ENCODE measurements at places on chromosomes 13 and 19.

GRCh38 chr13:60074397-60074796, 89.3 kb downstream of the DIAPH3 start:
- DNase-seq = no peak

DNA sequence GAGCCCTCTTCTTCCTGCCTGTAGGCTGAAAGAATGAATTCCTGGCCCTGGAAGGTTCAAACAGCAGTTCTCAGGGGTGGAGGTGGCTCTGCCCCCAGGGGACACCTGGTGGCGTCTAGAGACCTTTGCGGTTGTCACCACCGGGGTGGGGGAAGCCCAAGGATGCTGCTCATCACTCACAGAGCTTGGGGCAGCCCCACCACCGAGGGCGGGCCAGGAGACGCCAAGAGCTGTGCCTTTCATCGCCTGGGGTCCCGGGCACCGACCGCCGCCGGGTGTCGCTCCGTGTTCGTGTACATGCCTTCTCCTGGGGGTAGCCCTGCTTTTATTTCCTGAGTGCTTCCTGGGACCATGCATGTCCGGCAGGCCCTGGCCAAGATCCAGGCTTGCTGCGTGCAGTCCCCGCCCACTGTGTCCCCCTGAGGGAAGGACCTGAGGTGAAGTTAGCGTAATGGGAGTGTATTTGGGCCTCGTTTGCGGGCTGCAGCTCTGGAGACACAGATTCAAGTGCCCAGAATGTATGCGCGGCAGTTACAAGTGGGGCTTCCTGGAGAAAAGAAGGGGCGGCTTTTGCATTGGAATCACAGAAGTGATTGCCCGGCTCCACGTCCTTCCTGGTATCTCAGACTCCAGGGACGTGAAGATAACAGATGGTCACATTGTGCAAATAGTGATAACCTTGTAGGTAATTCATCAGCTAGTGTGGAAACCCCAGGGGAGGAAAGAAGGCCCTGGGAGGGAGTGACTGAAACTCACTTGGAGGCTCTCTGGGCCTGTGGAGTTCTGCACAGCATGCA, 7.8 kb downstream of the DOT1L start:
- no peak for DNase-seq

DNA sequence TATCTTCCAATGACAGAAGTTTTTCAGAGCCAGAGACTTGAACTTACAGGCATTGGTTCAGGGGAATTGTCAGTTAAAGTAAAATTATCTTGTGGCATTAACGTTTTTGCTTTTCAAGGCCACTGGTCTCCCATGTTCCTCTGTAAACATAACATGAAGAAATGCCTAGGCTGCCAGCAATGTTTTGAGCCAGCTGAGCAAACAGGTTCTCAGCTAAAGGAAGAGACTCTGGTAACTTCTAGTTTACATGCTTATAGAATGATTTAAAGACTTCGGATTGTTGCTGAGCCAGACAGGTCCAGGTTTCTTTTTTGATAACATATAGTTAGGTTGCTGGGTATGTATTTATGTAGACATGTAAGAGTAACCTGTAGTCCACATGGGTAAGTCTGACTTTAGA, 35.7 kb downstream of the ZNF493 start:
- DNase-seq = no peak

DNA sequence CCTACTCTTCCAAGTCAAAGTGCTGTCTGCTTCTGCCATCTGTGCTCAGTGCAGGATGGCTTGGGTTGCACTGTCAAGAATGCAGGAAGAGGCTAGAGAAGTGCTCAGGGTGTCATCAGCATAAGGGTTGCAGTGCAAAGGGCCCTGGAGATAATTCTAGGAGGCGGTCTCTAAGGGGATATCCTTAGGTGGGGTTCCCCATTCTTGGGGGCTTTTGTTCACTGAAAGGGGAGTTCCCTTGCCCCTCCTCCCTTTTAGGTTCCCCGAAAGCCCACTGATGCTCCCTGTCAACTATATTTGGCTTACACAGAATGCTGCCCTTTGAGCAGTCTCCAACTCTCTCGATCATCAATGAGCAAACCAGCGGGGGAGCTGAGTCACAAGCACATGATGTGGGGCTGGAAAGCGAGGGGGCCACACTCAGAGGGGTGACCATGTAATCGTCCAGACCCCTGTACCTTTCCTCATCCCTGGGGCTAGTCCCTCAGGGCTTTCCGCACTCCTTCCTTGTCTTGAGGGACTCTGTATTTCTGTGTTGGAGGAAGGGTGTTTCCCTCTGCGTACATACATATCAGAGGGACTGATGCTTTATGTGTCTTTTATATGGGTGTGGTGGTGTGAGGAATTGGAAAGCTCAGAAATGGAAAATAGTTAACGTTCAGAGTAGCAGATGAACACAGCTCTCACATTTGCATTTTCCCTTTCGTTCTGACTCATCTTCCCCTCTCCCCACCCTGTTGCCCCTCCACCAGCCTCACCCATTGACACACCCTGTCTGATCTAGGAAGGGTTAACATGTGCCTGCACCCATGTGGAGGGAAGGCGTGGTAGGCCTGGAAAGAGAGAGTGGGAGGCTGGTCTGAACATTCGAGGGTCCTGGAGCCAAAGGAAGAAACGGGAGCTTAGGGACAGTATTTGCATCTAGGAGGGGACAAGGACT, 6.7 kb downstream of the ZBTB32 start:
- DNase-seq = no peak

DNA sequence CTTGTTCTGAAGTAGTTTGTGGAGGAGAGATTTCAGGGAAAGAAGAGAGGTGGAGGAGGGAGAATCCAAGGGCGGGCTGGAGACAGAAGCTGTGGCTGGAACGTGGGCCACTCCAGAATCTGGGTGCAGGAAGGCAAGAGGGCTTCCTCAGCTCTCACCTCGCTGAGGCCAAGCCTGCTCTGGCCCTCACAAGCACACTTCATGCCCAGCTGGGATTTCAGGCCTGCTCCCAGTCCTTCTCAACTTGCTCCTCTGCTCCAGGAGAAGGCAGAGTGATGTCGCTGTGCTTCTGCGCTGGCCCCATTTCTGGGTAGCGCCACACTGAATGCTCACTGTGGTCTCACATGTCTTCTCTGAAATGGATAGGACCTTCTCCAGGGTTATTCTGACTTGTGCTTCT, 328.8 kb downstream of the FGF9 start:
- DNase-seq = no peak

GRCh38 chr13:25731536-25731935, 320.3 kb downstream of the SHISA2 start:
- no peak for DNase-seq

DNA sequence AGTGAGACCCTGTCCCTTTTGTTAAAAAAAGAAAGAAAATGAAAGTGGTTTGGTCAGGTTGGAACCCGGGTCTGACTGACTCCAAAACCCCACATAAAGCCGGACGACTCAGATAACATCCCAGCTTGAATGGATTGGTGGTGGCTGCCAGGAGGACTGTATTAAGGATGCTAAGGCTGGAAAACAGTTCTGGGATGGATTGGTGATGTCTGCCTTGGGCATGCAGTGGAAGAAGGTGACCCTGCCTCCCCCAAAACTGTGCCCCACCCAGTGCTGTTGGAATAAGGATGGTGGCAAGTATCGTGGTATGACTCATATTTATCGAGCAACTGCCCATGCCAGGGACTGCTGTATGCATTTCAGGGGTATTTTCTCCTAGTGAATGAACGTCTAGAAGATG, 18.5 kb upstream of the COLGALT1 start:
- no peak for DNase-seq
